Hematopoietic multipotent progenitor cell treated with erythropoietin and hydrocortisone succinate and interleukin-3 and kit ligand, for 8 days (in vitro differentiated cells): ENCODE measurements at places on chromosomes 6 and 20.

GRCh38 chr6:89888138-89888514 lies 6.1 kb upstream of the GJA10 start:
- DNase-seq = no peak

DNA sequence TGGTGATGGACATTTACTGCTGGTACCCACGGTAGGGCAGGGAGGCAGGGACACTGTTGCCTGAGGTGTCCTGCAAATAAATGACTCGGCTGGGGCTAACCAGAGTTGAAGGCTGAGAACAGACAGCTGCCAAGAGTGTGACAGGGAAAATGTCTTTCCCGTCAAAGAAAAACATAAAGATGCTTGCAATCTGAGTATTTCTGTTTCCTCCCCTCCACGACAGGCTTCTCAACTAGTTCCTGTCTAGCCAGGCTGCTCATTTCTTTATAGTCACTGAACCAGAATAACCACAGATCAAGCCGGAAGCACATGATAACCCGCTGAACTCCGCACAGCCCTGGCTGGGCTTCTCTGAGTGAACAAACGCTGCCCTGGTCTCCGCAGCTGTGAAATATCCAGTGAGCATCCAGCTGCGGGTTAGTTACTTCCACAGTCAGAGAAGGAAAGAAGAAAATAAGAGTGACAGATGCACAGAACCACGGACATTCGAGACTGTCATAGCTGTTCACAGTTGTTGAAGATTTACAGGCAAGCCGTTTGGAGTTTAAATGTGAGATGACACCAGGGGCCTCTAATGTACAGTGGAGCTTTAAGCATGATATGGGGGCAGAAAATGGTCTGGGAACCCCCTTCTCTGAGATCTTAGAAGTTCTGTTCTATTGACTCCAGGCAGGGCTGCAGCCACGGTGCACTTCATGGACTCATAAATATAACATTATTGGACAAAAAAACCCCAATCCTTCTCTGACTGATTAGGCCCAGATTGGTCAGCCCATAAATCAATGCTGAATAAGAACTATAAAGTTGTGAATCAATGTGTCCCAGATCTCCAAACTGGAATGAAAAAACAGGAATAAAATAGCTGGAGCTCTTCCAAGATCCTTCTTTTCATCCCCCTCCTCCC lies 299.9 kb upstream of the SUPT3H start:
- peak; percentile 31 for DNase-seq

DNA sequence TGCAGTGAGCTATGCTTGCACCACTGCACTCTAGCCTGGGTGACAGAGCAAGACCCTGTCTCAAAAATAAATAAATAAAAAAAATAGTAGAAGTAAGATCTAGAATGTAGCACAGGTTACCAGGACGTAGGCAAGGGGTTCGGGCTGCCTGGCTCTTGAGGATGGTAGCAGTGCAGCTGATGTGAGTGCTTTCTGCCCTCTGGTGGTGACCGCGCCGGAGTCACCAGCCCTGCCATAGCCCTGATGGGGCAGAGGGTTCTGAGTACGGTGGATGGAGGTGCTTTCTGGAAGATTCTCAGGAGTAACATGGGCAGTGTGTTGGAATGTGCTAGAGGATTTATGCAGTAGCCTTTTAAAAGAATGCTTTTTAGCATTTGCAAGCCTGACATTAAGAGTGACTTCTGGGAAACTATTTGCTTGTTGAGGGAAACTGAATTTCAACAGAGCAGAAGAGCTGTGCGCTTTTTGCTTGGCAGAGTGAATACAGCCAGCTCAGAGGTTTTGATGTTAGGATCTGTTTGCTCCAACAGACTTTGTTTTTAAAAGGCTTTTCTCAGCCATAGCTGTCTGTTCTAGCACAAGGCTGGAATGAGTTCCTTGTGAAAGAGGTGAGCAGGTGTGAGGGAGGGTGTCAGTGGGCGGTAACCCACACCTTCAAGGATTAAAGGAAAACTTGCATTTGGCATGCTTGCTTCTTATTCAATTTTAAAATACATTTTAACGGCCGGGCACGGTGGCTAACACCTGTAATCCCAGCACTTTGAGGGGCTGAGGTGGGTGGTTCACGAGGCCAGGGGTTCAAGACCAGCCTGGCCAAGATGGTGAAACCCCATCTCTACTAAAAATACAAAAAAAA lies 65.9 kb downstream of the PTPN1 start:
- peak; percentile 74 for DNase-seq

GRCh38 chr6:145561095-145562072 lies 173.9 kb downstream of the EPM2A start:
- DNase-seq = no peak

DNA sequence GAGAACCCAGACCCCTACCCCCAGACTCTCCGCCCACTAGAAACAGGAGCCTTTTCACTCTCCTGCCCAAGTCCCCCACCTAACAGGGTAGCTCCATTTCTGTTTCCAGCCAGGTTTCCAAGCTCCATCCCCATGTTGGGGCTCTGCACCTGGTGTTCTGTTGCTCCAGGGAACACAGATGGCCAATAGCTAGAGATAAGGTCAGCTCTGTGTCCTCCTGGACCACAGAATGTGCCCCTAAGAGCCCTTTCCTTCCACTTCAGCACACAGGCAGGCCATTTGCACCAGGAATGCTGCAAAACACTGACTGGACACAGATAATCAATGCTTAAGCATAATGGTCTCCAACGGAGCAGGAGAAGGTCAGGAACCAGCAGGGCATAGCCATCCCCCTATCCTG lies 159.4 kb downstream of the QRSL1 start:
- DNase-seq = no peak

DNA sequence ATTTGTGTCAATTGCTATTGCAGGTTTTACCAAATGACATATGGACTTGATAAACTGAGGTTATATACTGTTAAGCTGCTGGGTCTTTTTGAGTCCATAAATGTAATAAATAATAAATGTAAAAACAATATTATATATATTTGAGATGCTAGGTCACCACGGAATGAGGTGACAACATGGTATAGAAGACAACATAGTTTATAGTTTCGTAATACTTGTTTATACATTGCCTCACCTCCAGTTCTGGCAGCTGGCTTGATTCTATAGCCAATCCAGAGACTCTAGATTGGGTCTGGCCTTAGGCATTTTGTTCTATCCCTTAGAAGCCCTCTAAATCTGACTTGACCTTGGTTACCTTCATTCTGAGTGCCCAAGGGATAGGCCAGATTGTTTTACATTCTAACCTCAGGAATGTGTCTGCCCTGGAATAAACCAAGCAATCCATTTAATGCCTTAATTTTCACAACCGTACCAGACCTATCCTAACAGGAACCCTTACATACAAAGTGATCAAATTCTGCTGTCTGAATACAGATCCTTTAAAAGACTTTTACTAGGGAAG lies 61.5 kb upstream of the STXBP5 start:
- DNase-seq = no peak

DNA sequence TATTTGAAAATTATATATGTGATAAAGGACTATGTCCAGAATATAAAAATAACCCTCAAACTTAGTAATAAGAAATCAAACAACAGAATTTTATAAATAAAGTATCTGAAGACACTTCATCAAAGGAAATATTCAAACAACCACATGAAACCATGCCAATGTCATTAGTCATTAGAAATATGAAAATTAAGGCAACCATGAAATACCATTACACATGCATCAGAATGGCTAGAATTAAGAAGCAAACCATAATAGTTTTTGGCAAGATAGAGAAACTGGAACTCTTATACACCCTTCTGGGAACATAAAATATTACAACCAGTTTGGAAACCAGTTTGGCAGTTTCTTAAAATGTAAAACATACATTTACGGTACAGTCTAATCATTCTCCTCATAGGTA lies 137.2 kb upstream of the ADGRB3 start:
- DNase-seq = no peak

DNA sequence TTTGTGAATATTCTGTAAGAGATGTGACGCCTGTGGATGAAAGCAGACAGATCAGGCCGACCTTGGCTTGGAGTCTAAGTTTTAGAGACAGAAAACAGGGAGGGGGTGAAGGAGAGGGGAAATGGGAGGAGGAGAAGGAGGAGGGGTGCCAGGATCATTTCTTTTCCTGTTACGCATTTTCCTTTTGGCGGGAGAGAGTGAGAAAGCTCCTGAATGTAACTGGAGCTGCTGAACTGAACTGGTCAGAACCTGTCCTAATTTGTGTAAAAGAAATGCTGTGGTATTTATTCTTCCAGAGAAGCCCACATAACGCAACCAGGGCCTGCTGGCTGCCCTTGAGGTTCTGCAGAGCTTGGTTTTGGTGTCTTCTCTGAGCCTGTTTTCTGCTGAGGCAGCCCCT lies 41.9 kb downstream of the UTRN start:
- no peak for DNase-seq

DNA sequence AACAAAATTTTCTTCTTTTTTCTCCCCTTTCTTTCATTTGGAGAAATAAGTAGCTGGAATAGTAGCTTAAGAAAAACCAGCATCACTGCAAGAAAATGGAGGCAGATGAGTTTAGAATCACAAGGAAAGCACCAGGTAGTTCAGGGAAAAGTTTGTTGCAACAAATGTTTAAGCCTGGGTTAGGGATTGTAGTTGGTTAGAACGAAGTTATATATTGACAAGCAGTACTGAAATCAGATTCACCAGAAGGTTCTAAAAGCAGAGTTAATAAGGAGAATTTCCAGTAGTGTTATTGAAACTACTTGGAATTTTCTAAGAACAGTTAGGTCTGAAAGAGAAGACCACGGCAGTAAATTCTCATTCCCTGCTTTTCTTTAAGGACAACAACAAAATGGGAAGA lies 70.2 kb downstream of the BMP2 start:
- no peak for DNase-seq

DNA sequence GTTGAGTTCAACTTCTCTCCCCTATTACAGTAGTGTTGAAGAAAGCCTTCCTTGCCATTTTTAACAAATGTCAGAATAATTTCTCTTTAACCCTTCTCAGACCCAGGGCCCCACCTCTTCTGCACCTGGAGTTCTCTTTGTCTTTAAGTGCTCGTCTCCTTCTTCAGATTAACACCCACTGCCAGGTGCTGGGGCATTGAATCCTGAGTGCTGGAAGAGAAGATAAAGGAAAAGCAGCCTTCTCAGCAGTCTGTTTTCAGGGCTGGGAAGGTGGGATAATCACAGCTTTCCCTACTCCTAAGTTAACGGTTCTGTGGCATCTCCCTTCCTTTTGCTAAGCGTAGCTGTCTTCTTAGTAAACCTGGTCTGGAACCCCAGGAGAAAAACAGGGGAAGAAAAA lies 114.6 kb upstream of the TAB2 start:
- no peak for DNase-seq

DNA sequence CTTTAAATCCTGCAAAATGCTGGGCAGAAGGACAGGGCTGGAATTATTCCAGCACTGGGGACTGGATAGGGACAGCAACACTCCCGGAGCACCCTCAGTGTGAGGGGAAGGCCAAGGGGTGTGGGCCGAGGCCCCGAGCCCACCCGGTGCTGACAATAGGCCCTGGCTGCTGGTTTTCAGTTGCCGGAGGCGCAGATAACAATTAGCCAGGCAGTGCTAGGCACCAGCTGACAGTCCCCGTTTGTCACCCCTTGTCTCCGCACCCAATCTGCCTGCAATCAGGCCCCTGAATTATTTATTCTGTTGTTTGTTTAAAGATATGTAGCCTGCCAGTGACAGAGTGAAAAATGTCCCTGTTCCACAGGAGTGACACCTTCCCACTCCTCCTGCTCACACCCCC lies 120.0 kb downstream of the GRM4 start:
- DNase-seq = no peak

DNA sequence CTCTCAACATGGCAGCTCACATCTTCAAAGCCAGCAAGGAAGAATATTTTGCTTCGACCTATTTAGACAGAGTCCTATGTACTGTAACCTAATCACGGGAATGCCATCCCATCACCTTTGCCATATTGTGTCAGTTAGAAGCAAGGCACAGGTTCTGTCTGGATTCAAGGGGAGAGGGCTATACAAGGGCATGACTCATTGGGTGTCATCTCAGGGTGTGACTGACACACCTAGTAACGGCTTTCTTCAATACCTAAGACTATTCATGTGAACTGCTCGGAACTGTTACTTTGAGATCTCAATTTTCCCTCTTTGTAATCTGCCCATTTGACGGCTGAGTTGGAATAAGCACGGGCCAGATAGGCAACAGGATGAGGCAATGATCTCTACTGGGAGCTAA lies 135.6 kb upstream of the HDGFL1 start:
- no peak for DNase-seq

GRCh38 chr6:118444796-118445195 lies 103.3 kb upstream of the PLN start:
- DNase-seq = no peak

GRCh38 chr6:30768634-30769087 lies 24.3 kb upstream of the IER3 start:
- no peak for DNase-seq

GRCh38 chr6:101402622-101403031 lies 9.1 kb downstream of the GRIK2 start:
- DNase-seq = no peak

DNA sequence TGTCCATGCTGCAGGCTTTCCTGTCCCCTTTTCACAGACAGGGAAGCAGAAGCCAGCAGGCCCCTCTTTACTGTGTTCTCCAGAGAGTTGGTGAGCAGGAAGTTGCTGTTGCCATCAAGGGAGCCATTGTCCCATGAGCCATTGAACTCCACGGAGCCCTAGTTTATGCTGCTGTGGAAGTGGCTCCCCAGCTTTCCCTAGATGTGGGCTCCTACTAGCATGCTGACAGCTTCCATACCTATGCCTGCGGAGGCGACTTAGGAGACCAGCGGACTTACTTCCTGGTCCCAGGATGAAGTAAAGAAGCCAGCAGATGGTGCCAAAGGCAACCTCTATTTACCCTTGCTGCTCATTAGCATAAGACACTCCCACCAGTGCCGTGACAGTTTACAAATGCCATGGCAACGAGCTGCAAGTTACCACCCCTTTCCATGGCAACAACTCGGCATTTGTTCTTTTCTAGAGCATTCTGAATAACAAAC lies 30.8 kb upstream of the FKBP1A start:
- peak; percentile 82 for DNase-seq

GRCh38 chr20:17816804-17817587 lies 117.2 kb downstream of the BANF2 start:
- DNase-seq = no peak
